ENCODE measurements at places on chromosomes 11 and 22. TPM values are rescaled to one million over a fixed set of nuclear protein-coding genes. Genes with fewer than 3 reads are reported as not detected.

DNA sequence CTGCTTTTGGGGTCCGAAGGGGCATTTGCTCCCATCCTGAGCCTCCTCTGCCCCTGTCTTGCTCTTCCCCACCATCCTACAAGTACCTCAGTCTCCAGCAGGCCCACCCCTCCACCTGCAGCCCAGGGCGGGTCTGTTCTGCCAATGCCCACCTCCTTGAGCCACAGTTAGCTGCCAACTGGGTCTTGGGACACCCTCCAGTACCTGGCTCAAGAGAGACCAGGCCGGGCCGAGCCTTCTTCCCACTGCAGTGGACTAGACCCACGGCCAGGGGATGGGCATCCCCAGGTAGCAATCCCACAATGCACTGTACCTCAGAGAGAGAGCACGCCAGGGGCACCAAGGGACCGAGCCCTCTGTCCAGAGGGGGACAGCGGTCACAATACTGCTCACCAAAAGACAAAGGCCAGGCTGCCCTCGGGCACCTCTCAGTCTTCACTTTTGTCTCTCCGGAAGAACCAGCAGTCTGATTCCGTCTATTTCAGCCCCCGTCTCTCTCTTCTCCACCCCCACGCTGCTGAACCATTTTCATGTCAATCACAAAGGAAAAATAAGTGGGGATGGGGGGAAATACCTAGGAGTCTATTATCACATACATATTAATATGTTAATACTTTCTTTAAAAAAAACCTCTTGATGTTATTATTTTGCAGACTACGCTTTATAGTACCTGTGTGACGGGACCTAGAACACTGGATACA, 51.7 kb downstream of the SYT13 start:
- no peak for DNase-seq

DNA sequence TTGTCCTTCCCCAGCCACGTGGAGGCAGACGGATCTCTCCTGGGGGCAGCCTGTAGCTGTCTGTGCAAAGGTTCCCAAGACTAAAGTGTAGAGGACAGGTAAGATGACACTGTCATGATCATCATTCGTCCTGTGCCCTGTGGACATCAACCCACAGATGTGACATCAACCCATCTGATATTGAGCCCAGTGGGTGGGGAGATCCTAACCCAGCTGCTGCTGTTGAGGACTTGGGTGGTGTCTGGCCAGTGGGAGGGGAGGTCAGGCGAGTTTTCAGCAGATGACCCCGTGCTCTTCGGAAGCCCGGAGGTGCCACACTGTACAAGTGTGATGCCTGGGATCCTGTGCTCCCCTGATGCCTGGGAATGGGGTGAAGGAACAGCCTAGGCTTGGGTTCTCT, 1.2 kb upstream of the GAL start:
- DNase-seq = no peak

DNA sequence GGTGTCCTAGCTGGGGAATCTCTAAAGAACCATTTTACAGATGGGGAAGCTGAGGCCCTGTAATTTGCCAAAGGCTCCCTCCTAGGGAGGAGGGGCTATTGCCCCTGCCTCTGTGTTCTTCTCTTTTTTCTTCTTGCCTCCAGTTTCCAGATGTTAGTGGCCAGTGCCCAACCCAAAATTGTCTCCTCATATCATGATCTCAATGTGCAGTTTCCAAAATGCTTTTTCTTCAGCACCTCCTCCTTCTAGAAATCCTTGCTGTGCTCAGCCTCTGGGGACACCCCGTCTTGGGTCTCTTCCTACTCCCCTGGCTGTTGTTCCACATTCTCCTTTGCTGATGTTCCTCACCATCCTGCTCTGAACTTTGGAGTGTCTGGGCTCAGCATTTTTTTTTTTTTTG, 9.5 kb upstream of the CHRM1 start:
- DNase-seq = no peak

DNA sequence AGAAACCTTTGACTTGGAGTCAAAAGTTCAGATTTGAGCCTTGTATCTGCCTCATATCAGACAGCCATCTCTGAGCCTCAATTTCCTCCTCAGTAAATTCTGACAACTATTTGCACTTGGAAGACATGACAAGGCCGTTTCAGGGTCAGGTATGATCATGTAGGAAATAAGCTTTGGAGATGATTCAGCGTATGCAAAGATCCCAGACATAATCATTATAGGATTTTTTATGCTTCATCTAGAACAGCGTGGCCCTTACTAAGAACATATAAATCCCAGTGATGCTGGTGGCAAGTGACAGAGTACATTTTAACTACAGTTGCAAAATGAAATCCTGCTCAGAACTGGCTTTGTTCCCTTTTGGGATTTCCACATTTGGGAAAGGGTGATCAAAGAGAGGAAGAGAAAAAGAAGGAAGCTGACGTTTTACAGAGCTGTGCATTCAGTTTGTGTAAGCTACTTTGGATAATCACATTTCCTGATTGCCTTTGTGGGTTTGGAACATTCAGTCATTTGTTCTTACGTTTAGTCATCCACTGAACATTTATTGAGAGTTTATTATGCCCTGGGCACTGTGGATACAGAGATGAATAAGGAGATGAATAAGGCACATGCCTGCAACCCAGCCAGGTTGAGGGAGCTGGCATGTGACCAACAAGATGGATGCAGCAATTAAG, 81.9 kb upstream of the HEPHL1 start:
- no peak for DNase-seq

DNA sequence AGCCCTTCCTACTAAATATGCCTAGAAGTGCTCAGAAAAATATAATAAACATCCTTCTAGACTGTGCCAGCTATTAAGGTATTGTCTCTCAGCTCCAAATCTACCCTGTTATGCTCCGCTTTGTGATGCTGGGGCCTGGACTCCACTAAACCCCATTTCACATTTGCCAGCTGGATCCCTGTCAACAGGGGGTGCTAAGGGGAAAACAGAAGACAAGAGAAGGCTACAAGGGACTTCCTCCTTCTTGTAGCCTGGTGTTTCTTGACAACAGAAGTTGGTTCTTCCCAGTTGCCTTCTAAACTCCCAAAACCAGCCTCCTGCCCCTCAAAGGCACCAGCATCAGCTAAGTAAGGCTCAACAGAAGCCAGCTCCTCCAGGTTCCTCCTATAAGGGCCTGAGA, 5.2 kb downstream of the NUMA1 start:
- no peak for DNase-seq

DNA sequence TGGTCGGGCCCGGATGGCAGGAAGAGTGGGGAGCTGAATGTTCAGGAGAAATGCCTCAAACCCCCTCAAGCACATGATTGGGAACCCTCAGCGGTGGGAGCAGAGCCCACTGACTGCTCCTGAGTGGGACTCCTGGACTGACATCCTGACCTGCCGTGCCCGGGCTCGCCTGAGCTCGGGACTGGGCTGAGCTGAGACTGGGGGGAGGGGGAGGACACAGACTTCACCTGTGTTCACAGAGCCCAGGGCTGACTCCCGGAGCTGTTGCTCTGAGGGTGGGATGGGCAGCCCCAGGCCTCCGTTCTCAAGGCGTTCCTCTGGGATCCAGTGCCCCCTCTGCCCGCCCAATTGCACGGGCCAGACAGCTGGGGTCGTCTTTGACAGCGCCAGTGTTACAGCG, 24.6 kb downstream of the DAGLA start:
- DNase-seq = no peak

DNA sequence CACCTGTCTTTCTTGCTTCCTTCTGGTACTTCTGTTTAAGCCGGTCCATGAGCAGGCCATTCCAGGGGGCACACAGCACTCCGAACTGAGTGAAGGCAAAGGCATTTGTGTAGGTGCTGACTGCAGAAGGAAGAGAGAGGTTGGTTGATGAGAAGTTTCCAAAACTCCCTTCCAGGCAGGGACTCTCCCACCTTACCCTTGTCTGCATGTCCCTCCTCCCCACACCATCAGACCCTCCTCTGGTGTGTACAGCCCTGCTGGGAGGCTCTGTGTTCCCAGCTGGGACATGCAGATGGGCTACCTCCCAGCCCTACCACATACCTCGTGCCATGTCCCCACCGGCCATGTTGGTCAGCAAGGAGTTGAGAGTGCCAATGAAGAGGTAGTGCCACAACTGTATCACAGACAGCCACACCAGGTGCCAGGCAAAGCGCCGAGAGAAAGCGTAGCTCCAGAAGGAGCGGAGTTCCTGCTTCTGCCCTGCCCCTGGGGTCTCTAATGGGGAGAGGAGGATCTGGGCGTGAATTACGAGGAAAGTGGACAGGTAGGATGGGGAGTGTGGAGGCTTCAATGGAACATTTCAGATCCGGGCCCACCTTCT, 12.2 kb downstream of the SLC43A3 start:
- DNase-seq = no peak

- DNase-seq = peak; percentile 88
Observed at GRCh38 chr22:38398609-38399461, 56.2 kb downstream of the KCNJ4 start.

DNA sequence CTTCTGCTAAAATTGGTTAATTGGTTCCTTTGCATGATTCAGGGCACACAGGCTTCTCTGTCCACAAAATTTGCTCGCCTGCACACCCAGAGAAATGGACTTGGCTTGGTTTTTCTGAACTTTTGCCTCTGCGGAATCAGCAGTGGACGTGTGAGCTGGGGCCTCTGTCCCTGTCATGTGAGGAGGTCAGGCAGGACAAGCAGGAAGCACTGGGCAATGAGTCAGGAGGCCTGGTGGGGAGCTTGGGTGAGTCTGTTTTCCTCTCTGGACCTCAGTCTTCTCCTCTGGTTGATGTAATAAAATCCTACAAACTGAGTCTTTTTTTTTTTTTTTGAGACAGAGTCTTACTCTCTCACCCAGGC, 10.4 kb upstream of the CELSR1 start:
- peak; percentile 51 for DNase-seq

DNA sequence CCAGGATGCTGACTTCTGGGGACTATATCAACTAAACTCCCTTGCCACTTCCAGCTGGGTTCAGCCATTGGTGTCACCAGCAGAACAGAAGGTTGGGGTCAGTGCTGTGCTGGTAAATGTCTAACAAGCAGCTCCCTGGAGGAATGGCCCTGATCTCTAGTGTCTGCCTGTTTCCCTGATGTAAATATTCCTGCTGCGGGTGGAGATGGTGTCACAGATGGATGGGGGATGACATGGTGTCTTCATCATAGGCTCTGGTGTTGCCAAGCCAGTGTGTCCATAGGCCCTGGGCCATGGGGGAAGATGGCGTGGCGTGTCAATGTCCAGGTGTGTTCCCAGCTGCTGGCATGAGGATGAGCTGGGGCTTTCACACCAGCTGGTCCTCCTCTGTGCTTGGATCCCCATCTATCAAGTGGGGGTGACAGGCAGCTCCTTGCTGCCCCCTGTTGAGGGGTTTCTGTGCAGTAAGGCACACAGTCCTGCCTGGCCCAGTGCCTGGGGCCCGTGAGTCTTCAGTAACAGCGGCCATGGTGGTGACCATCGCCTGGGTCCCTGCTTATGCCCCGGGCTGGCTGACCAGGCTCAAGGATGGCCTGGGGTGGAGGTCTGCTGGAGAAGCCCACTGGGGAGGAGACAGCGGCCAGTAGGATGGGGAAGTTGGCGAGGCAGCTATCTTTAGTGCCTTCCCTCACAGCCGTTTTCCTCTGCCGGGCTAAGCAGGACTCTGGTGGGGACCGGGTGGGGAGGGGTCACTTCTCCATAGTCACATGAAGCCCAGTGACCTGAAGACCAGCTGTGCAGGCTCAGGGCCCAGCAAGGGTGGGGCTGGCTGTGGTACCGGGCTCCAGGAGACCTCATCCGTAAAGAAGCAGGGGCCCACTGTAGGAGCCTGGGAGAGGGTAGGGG, 12.7 kb downstream of the RPL3 start:
- no peak for DNase-seq

DNA sequence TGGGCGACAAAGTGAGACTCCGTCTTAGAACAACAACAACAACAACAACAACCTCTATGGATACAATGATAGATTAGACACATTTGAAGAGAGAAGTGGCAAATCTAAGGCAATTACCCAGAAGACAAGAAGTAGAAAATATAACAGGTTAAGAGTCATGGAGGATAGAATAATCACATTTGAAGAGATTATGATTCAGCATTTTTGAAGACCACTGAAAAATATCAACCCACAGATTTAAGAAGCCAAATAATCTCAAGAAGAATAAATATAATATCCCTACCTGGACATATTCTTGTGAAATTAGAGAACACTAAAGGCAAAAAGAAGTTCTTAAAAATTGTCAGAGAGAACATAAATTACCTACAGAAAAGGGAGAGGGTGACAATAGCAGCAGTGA, 7.9 kb downstream of the LDHC start:
- no peak for DNase-seq

GRCh38 chr11:118615282-118615975, 8.0 kb downstream of the PHLDB1 start:
- DNase-seq = no peak

DNA sequence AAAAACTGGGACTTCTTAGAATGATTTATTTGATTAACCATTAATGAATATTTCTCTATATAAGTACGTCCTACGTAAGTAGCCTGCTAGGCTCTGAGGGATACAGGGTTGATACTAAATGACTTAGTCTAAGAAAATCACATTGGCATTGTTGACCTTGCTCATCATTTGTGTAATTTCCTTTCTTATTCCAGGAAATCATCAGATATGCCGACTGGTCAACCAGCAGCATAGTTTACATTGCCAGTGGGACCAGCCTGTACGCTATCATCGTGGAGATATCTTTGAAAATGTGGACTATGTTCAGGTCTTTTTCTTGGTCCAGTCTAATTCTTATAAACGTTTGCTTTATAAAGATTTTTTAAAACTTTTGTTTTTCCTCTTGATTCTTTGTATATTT, 42.5 kb downstream of the TTC17 start:
- no peak for DNase-seq

DNA sequence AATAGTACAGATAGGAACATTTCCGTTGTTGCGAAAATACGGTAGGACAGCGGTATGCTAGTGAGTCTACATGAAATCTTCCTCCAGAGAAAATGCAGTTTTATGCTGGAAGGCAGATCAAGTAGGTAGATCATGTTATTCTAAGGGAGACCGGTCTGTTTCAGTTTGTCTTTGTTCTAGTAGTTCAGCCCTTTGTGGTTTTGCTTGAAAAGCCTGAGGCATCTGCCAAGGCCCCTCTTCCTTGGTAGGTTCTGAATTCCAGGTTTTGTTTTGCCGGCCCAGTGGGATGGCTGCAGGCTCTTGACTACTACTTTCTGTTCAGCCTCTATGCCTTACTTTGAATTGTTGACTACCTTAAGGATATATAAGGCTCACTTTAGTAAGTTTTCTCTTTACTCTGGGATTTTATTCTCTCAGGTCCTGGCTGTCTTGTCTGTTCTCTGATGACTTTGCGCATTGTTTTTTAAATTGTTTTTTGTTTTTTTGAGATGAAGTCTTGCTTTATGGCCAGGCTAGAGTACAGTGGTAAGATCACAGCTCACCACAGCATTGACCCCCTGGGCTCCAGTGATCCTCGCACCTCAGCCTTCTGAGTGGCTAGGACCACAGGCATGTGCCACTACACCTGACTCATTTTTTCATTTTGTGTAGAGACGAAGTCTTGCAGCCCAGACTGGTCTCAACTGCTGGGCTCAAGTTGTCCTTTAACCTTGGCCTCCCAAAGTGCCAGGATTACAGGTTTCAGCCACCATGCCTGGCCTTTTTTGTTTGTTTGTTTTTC, 53.7 kb downstream of the HIPK3 start:
- DNase-seq = no peak

- no peak for DNase-seq
Observed at GRCh38 chr22:38012604-38013072, 28.3 kb upstream of the SOX10 start.

- DNase-seq = no peak
Observed at GRCh38 chr11:97461044-97461880, 1071.4 kb downstream of the JRKL start.

CBLIF gene
- total RNA-seq = not detected

GAL gene
- not detected for total RNA-seq

TMEM45B gene
- 2.1 TPM for total RNA-seq

SCUBE2 gene
- 8.8 TPM for total RNA-seq

EFCAB6 gene
- total RNA-seq = 7.0 TPM

TRIM5 gene
- total RNA-seq = 4.4 TPM

PGA5 gene
- not detected for total RNA-seq

RBM14 gene
- 70.6 TPM for total RNA-seq

Data from uterus (tissue), 4 donors.